ENCODE measurements at places on chromosomes 5 and 9.

GRCh38 chr5:56516441-56516840 lies 283.3 kb upstream of the ANKRD55 start:
- DNase-seq: no peak

GRCh38 chr5:172607213-172607793 lies 33.8 kb upstream of the NEURL1B start:
- no peak for DNase-seq

- DNase-seq: no peak
Observed at GRCh38 chr5:41832430-41832829, 37.8 kb downstream of the OXCT1 start.

DNA sequence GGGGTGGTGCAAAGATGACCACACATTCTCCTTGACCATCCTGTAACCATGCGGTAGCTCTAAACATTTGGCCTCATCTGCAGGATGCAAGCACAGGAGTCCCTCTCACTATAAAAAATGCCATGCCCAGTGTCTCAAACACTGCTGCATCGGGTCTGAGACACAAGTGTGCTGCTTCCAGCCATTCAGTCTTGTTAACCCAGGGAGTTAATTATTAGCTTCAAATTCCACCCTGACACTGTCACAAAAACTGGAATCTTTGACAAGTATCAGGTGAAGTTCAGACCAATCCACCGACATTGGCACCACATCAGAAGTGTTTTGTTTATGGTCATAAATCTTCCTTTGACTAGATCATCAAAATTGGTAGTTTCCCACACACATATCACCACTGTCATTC lies 119.1 kb upstream of the RASEF start:
- DNase-seq: no peak

DNA sequence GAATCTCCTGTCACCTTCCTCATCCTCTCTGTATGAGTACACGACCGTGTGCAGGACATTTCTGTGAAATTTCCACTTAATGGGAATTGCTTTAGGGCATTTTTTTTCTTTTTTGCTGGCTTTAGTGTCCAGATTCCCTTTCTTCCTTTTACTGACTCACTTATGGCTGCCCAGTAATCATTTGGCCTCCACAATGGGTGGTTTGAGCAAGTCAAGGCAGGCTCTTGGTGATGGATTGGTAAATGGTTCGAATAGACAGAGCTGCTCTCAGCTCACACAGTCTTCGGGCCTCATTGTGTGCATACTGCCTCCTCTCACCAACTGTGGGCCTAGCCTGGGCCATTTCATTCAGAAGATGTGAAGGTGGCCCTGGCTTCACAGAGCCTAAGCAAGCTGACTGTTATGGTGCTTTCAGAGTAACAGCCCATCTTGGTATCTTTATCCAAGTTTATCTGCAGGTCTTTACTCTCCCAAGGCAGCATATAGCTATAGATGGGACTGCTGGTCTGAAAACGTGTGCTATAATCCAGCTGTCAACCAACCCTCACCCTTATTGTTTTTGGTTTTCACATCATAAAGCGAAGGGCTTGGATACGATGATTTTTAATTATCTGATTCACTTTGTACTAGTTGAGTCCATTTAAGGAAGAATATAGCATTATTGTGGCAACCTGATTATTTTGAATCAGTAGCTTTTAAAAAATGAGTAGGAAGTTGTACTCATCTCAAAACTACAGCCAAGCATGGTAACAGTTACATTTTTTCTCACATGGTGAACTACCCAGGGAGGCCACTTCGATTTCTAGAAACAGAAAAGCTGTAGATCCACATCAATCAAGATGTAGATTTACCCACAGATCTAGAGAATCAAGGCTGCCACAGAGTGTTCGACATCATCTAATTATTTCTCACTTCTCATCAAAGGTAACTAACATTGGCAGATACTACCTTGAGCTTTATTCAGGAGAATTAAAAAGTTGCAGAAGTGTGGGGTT lies 50.4 kb upstream of the CKMT2 start:
- no peak for DNase-seq

GRCh38 chr5:815449-815848 lies 30.9 kb upstream of the ZDHHC11B start:
- no peak for DNase-seq

GRCh38 chr5:135718151-135718550 lies 116.3 kb upstream of the SLC25A48 start:
- DNase-seq: no peak

DNA sequence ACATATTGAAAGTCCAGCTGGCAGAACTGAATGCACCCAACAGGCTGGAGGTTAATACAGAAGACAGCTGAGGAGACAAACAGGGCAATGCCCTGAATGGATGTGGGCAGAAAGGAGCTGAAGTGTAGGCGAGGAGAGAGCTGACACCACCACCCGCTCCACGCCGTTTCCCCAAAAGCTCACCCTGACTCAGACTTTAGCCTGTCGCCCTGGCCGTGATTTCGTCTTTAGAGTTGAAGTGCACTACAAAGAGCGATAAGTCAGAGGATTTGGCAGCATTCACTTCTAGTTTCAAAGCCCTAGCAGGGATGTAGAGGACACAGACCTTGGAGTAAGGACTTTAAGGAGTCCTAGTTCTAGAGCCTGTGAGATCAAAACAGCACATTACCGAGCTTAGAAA lies 2.2 kb upstream of the ERAP1 start:
- no peak for DNase-seq

- DNase-seq: no peak
Observed at GRCh38 chr5:2128686-2129355, 246.1 kb upstream of the IRX4 start.

DNA sequence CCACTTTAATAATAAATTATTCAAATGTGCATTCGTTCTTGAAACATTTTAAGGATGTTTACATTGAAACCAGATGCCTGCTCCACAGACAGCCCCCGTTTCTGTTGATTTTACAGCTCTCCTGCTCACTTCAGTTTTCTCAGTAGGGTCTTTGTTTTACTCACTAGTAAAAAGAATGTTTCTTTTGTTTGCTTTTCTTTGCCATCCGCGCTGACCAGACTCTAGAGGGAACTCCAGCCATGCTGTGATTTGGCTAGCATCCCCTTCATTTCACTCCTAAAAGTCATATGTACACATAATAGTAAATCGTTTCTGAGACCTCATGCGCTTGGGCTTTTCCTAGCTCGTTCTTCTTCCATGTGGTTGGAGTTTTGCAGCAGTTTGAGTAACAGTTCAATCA lies 28.7 kb upstream of the PALM2AKAP2 start:
- DNase-seq: no peak

- no peak for DNase-seq
Observed at GRCh38 chr9:76198336-76198735, 195.9 kb downstream of the RFK start.

DNA sequence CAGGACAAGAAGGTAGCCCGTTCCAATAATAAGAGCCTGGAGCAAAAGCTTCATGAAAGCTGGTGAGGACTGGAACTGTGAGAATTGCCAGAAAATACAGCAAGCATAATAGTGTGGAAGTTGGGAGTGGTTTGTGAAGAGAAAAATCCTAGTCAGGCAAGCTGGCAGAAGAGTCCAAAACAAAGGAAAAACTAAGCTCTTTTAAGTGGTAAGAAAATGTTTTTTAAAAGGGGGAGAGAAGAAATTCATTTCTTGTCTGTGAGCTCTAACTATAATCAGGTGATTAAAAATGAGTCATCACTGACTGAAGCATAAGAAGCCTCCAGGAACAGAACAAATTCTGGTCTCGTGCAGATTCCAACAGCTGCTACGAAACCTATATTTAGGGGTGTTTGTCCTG lies 102.6 kb downstream of the CAAP1 start:
- DNase-seq: no peak

GRCh38 chr5:94793113-94793815 lies 174.8 kb downstream of the SLF1 start:
- DNase-seq: no peak

GRCh38 chr9:105854783-105855724 lies 160.7 kb downstream of the TMEM38B start:
- DNase-seq: no peak

- peak; percentile 46 for DNase-seq
Observed at GRCh38 chr9:89606624-89607311, 2.0 kb downstream of the GADD45G start.

- DNase-seq: no peak
Observed at GRCh38 chr5:123735384-123735783, 223.4 kb downstream of the CSNK1G3 start.

DNA sequence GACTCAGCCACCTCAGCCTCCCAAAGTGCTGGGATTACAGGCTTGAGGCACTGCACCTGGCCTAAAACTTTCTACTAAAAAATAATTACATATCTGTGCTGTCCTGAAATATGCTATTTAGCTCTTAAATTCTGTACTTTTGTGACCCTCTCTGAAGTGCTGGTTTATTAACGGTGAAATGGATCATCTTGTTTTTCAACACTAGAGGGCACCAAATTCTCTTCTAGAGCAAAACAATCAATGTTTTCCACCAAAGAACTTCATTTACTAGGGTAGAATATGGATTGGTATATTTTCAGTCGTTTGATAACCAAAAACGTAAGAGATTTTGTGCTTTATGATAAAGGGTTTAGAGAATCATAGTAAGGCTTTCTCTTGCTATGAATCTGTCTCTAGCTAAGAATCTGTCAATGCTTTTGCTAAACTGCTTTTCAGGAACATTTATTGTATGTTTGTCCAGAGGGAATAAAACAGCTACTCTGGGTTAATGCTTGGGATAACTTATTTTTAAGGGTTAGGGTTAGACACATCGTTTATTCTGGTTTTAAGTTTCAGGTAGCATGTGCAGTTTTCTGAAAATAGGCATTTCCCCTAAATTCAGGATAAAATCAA lies 63.6 kb downstream of the RNF180 start:
- DNase-seq: peak; percentile 38

- DNase-seq: peak; percentile 17
Observed at GRCh38 chr9:126621061-126621918, 7.6 kb downstream of the LMX1B start.

GRCh38 chr9:129826344-129826743 lies 2.4 kb upstream of the TOR1A start:
- no peak for DNase-seq

GRCh38 chr5:172133359-172134029 lies 54.5 kb downstream of the STK10 start:
- no peak for DNase-seq

DNA sequence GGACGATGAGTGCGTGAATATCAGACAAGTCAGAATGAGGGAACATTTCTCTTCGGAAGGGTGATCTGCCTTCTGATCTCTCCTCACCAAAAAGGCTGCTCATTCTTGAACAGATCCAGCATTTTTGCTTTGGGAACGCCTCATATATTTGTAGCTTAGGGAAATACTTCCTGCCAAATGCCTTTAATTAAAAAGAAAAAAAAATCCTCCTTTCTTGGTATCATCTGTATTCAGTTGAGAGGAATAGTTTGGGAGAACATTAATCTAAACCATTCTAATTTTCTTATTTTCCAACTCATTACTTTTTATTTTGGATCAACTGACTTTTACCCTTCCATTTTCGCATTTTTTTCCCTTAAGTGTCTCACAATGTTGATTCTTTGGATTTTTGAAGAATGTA lies 163.4 kb downstream of the SNX18 start:
- no peak for DNase-seq

- DNase-seq: no peak
Observed at GRCh38 chr5:33997331-33997983, 10.4 kb downstream of the AMACR start.

DNA sequence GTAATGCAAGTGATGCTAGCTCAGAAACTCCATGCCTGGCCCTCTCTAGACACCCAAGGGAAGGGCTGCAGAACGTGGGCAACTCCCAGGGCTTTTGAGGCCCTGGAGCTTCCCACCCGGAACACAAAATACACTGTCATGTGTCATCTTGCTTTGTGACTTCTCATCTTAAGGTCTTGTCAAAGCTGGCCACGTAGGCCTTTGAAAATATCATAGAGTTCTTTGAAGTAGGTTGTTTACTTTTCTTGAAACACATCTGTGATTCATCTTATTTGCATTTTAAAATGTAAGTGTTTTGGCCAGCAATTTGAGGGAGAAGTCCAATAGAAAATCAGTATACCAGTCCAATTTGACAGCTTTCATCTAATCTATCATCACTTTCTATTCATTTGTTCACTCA lies 40.2 kb upstream of the PALM2AKAP2 start:
- DNase-seq: no peak

DNA sequence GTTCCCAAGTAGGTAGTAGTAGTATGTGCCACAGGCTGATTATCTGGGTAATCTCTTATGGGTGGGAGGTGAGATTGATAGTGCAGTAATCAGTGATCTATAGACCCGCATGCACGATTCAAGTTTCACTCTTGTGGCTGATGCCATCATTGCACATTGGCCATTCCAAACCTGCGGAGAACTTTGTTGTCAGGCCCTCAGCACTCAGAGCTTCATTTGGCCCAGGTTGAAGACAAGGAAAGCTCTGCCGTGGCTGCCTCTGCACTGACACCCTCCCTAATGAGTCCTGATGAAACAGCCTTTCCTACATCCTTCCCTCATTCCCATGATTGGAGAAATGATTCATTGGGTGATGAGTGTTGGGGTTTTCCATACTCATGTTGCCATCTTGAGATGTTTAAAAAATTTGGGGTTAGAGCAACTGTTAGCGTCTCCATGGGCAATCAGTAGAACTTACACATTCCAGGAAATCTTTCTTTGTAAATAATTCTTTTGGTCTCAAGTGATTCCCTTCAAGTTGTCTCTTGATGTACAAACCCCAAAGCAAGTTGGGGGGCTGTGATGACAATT lies 22.9 kb downstream of the PROP1 start:
- DNase-seq: no peak

GRCh38 chr5:148735301-148735835 lies 81.0 kb upstream of the HTR4 start:
- DNase-seq: no peak

GRCh38 chr9:70428781-70429180 lies 14.3 kb upstream of the KLF9 start:
- no peak for DNase-seq

- DNase-seq: no peak
Observed at GRCh38 chr9:107387409-107387808, 102.2 kb downstream of the KLF4 start.

DNA sequence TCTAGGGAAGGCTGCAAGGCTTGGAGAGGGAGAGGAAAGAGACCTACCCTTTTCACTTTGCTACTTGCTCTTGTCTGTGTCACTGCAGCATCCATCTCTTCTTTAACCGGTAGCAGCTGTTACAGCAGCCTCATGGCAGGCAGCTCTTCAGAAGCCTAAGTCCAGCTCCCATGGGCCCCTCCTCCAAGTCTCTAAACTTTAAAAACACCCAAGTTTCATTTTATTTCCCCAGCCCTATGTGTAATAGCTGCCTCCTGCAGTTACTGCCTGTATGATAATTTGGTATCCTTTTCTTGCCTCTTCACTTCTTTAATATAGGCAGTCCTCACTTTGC lies 313.1 kb upstream of the PIK3R1 start:
- no peak for DNase-seq

GRCh38 chr9:85501456-85501855 lies 240.3 kb downstream of the AGTPBP1 start:
- no peak for DNase-seq

DNA sequence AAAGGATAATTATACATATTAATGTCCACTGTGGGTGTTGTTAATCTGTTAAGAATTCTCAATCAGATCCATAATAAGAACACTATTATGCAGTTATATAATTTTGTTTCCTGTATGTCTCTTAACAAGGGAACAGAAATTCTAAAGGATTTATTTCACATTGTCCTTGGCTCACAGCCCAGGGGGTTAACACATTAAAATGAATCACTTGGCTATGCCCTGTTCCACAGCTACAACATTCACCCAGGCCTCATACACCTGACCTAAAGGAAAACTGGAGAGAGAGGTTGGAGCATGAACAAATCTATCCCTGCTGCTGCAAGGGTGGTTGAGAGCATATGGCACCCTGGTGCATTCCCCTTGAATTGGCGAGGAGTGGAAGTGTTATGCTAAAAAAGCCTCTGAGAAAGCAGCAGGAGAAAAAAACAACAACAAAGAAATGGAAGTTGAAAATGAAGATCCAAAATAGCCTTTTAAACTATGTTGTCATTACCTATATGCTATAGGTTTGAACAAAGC lies 116.0 kb downstream of the KCNN2 start:
- DNase-seq: no peak
